Activated CD4-positive, alpha-beta T cell treated with anti-CD3 and anti-CD28 coated beads, Interleukin-2, amount 50 U/mL, for 48 hours (primary cell): ENCODE measurements at places on chromosomes 7 and 10.

GRCh38 chr10:14259696-14260566 lies 70.8 kb downstream of the FRMD4A start:
- DNase-seq, result no peak

DNA sequence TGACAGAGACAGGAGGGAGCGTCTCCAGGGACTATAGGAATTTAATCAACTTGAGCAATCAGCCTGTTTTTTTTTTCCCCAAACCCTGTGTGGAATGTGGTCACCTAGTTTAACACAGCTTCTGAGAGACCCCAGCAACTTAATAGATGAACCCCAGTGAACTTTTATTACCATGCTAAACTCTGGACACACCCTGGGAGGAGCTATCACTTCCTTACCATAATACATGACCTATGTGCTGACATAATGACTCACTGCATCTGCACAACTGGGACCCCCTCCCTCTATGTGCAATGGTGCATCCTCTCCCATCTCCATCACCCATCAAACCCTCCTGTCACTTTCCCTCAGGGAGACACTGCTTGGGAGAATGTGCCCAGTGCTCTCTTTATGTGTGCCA lies 83.7 kb downstream of the EPC1 start:
- no peak for DNase-seq

DNA sequence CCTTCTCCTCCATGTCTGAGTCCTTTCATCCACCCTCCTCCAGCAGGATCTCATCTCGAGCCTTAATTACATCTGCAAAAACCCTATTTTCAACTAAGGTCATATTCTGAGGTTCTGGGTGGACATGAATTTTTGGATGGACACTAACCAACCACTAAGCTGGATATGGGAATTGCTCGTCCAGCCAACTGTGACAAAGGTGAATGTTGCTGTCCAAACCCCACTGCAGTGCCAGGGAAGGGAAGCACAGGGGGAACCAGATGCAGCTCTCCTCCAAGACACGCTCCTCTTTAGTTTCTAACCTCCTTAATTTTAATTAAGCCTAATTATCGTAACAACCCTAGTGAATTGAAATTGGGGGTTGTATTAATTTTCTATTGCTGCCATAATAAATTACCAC lies 65.1 kb upstream of the EBF3 start:
- DNase-seq, result no peak

GRCh38 chr7:37083311-37084096 lies 359.2 kb upstream of the AOAH start:
- DNase-seq, result no peak

DNA sequence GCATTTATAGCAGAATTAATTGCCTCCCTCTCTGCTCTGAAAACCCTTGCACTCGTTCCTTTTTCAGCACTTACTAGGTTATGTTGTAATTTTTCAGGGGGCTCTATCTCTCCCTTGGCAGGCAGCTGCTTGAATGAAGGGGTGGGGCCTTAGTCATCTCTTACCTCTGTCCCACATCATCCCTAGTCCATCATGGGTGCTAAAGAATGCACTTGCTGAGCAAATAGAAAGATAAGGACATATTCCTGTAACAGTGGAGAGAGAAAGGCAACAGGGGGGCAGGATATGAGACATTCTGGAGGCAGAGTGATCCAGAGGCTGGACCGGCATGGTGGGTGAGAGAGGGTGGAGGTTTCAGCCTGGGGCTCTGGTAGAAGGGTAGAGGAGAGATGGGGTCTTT lies 60.0 kb downstream of the MINDY4 start:
- no peak for DNase-seq

- DNase-seq, result no peak
These were observed 55.4 kb downstream of the GLI3 start for GRCh38 chr7:42181566-42181965.

- DNase-seq, result no peak
These were observed 229.5 kb upstream of the PLXNA4 start for GRCh38 chr7:132805766-132806165.

GRCh38 chr7:132354527-132354926 lies 221.7 kb downstream of the PLXNA4 start:
- DNase-seq, result no peak

DNA sequence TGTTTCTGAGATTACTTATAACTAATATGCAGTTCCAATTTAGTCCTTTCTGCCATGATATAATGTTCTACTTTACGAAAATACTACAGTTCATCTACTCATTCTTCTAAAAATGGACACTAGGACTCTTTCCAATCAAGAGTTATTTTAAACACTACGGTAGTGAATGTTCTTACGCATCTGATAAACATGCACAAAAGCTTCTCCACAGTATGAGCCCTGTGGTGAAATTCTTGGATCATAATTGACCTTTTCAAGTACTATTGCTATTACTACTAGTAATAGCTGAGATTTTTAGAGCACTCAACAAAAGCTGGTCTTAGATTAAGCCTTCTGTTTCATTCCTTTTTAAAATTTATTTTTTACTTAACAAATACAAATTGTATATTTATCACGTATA lies 106.4 kb downstream of the CH25H start:
- no peak for DNase-seq

DNA sequence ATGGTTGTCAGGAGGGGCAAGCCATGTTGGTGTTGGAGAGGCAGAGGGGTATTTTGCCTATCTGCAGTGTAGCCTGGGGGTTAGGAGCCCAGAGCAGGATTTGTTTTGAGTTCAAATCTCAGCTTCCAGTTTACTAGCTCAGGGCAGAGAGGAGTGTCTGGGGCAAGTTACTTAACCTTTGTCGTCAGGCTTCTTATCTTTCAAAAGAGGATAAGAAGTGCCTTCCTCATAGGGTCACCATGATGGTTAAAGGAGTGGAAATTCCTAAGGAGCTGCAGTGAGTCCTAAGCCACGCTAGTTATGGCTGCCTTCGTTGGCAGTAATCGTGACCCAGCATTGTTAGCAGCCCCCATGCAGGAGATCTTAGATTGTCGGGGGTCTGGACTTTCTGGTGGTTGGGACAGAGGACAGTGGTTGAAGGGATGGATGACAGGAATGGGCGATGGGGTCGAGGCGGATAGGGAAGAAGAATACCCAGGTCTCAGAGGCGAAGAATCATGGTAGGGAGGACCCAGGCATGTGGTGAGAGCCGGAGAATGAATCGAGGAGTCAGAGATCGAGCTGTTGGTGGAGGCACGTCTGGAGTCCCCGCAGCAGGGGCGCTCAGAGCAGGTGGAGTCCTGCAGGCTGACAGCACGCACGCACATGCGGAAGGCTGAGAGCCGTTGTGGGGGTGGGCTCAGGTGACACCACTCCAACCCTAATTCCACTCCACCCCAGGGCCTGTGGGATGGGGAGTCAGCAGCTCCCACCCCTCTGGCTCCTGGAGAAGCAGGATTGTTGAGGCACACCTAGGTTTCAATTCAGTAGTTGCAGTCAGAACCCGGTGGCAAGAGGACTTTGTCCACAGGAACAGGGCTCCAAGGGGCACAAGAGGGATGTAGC lies 11.6 kb downstream of the ADCK2 start:
- DNase-seq, result no peak

DNA sequence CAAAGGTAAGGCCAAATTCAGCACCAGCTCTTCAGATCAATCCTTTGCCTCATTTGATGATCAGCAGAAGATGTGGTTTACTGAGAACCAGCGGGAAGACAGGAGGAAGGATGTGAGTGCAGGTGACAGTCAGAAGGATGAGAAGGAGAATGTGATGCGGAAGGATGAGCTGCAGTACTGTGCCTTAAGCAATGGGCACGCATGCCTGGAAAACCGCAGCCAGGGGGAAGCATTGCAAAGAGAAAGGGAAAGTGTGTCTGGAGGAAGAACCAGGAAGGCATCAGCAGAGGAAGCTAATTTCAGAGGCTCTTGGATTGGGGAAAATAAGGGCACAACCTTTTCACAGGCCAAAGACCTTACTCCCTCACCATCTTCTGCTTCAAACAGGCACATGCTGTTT lies 25.7 kb downstream of the C10orf71 start:
- DNase-seq, result no peak

GRCh38 chr7:103396471-103396870 lies 49.0 kb downstream of the PSMC2 start:
- DNase-seq, result no peak

DNA sequence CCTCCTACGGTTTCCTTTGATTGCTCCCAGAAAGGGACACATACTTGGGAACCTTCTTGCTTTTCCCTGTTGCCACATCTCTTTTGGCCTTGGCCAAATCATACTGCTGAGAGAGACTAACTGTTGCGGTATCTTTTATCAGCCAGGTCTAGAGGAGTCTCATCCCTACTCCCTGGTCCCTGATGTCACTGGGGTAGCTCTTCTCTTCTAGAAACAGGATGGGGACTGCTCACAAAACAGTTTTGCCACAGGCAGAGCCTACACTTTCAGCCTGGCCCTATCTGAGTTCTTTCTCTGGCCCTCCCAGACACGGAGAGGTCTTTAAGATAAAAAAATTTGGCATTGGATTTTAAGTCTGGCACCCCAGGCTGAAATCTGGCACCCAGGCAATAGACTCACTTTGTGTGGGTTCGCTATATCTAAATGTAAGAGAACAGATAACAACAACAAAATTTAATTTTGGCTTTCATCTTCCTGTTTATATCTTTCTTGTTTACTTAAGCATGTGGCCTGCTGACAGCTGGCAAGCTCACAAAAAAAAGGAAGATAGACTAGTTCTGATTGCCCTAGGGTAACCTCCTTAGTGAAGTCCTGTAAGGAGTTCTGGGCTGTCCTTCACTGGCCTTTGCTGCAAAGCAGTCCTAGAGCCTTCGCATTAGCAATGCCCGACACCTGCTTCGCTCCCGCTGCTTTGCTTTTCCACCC lies 228.3 kb upstream of the NPVF start:
- no peak for DNase-seq

DNA sequence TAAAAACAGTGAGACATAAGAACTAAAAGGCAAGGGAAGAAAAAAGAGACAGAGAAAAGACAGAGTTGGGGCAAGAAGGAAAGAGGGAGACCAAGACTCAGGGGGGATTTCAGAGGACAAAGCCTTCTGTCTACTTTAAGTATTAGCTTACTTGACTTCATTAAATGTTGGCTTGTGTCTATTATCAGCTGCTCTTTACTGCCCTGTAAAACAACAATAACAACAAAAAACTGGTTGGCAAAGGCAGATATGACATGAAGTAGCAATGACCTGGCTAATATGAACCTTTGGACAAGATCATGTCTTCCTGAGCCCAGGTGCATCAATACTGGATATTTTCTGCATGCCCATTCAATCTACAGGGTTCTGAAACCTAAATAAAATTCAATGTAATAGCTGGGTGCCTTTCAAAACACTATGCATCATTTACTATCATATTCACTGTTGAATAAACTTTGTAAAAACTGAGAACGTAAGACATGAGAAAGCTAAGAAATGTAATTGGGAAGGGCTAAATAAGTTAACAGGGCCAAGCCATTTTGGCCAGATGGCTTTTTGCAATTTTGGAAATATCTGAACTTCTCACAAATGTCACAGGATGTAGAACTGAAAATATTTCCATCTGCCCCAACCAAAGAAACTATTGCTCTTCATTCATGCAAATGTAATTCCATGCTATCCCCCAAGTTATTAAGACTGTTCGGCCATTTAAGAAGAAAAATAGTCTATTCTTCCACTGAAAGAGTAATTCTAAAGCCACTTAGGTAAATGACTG lies 49.4 kb downstream of the LRRN3 start:
- no peak for DNase-seq

GRCh38 chr10:52212062-52212461 lies 102.0 kb upstream of the DKK1 start:
- DNase-seq, result no peak

- no peak for DNase-seq
These were observed 19.1 kb downstream of the MAD1L1 start for GRCh38 chr7:2213551-2214215.

DNA sequence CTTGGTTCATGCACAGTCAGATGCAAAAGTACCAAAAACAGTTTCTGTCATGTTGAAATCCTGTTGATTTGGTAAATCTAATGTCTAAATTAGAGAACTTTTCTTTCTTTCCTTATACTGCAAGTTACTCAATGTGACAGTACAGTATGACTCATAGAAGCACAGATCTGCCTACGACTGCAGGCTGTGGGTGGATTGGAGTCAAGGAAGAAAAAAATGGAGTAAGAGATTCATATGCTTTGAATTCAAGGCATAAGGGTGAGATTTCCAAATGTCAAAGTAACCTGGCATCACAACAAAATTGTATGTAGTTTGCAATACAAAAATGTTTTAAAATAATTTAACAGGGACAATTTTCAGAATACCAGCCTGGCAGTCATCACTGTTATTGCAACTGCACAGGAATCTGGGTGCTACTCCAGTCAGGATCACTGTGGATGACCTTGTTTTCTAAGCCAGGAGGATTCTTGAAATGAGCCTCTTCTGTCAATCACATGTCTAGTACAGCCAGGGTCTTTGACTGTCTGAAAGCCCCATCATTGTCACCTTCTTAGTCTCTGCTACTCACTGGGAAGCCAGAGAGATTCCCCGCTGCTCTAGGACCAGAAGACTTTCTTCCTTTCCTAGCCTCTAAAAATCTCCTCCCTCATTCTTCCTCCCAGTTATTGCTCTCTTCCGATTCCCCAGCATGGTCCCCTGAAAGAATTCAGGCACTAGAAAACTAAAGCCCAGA lies 83.6 kb downstream of the CD36 start:
- no peak for DNase-seq

- DNase-seq, result peak; percentile 41
These were observed 766 bp upstream of the ZMYND11 start for GRCh38 chr10:134247-135131.

DNA sequence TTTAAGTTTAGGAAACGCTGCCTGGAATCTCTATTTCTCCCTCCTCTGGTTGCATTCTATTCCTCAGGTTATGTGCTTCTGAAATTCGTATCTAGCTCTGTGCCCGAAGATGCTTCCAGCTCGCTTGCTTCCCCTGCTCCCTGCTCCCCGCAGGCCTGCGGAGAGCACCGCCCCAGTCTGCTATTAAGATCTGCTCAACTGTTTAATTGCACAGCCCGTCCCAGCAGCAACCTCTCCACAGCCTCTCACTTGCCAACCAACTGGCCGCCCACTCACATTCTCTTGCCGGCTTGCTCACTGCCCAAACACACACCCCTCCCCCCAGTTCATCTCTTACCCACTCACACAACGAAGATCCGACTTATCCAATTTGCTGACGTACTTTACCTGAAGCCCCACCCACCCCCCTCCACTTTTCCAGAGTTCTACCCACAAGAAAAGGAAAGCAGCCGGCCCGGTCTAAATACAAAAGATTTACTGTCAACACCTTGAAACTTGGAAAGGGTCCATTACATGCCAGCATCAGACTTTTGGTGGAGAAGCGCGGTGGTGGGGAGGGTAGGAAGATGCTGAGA lies 167.3 kb upstream of the KLF14 start:
- no peak for DNase-seq

DNA sequence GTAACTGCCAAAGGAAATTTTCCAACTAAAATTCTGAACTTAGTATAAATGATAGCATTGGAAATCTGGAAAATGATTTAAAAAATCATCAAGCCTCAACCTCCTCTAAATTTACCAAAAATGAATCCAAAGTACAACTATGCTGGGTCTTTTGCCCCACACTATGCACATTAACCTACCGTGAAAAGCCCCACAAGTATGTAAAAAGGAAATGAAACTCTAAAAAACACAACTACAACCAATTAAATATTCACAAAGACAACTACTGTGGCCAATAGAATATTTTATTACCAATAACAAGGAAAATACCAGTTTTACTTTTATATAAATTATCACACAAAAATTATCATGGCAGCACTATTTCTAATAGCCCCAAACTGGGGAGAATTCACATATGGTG lies 19.3 kb downstream of the EIF3A start:
- DNase-seq, result no peak
